Immature natural killer cell (primary cell): ENCODE measurements at places on chromosomes 11 and 22. TPM values are rescaled to one million over a fixed set of nuclear protein-coding genes. Genes with fewer than 3 reads are reported as not detected.

- H3K27me3 ChIP-seq = peaks cover 10% of the 10 kb centered on the region
- no peak for DNase-seq
- no peaks in the 10 kb centered on the region for H3K36me3 ChIP-seq
- H3K4me3 ChIP-seq = no peak overlapping the region
- H3K4me1 ChIP-seq = peaks cover 42% of the 10 kb centered on the region
- H3K27ac ChIP-seq = peak overlapping the region; percentile 41
Measured at GRCh38 chr11:34250211-34250610, 107.6 kb downstream of the ABTB2 start.

SYT7 gene
- not detected for polyA plus RNA-seq

GRCh38 chr11:74169738-74170458, 904 bp downstream of the C2CD3 start:
- no peak for DNase-seq
- H3K4me1 ChIP-seq = no peaks in the 10 kb centered on the region
- no peaks in the 10 kb centered on the region for H3K27me3 ChIP-seq

CAPN1 gene
- 155 TPM for polyA plus RNA-seq
